ENCODE measurements at places on chromosomes 11 and 22. TPM values are rescaled to one million over a fixed set of nuclear protein-coding genes. Genes with fewer than 3 reads are reported as not detected.

The TBRG1 gene
- total RNA-seq: 23.3 TPM

The OR51E2 gene
- not detected for total RNA-seq

The SCN2B gene
- total RNA-seq: not detected

The GGT5 gene
- total RNA-seq: 11.5 TPM

- DNase-seq: no peak
These were observed 40.5 kb downstream of the IL18BP start for GRCh38 chr11:72039031-72039855.

DNA sequence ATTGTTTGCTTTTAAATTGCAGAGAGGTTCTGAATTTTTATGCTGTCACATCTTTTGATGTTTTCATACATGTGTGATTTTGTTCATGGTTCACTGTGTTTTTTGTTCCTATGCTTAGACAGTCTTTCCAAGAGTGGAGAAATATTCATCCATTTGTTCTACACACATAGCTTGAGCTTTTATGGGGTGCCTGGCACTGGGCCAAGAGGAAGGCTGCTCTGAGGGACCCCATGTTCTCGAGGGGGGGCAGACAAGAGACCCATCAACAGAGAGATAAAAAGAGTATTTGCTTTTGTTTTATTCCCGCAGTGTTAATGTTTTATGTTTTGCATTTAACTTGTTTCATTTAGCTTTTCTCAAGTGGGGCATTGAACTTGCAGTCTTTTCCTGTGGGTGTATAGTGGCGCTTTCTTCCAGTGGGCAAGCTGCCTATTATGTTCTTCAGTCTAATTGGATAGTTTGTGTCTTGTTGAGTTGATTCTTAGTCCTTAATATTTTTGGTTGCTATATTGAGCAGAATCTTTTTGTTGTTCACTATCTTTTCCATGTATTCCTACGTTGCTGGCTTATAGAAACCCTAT lies 57.7 kb downstream of the CABIN1 start:
- no peak for DNase-seq

DNA sequence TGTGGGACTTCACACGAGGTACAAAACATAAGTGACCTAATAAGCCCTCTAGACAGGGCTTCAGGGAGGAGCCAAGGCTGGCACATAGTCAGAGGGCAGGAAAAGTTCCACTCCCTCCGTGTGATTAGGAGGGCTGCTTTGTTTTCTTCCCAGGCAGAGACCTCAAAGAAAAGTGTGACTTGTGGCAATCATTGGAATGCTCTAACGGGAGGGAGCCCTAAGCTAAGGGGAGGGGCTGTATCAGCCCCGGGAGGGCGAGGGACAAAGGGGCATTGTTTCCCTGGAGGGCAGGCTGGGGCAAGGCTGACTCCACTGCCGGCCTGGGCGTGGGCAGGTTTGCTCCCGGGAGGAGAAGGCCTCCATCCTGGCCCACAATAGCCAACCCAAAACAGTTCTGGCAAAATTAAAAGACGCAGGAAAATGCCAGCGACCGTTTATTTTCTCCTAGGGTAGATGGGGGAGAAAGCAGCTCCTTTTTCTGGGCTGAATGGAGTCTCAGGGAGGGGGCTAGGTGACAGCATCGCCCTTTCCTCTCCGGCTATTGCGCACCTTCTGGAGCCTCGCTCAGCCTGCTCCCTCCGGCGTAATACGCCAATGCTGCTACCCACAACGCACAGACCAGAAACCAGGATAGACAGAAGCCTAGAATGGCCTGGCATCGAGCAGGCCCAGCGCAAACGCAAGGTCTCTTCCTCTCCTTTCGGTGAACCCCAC lies 60.2 kb downstream of the ENDOD1 start:
- DNase-seq: no peak

DNA sequence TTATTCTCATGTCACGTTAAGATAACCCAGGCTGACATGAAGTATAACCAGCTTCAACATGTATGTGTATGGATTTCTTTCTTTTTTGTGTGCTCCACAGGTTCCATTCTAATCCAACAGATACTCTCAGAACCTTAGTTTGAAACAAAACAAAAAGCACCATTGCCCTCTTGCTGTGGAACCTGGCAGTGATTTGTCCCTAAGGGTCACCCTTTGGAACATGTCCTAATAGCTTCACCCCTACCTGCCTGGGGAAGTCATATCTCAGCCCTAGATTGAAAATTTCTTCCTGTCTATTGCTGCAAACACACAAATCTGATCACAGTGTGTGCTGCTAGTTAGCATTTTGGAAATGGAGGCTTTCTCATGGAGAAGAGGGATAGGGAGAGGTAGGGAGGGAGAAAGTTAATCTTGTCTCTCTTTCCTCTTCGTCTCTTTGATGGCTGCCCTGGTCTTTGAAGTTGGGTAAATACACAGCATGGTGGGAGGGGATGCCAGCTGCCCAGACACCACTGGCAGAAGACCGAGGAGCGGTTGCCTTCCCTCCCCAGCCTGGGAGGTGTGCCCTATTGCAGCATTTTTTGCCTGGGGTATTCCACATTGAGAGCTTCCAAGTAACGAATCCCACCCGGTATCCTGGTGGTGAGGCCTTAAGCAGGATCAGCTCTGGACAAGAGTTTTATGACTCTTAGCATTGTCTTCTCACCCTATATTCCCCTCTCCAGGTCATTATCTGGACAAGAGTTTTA lies 11.6 kb upstream of the CADM1 start:
- DNase-seq: no peak
